ENCODE measurements at places on chromosomes 5 and 9.
A peak's percentile ranks its signal among the peaks of the same experiment; 100 is the strongest.

GRCh38 chr9:28650327-28650726 is 1077.0 kb upstream of the C9orf72 start:
- DNase-seq: no peak

DNA sequence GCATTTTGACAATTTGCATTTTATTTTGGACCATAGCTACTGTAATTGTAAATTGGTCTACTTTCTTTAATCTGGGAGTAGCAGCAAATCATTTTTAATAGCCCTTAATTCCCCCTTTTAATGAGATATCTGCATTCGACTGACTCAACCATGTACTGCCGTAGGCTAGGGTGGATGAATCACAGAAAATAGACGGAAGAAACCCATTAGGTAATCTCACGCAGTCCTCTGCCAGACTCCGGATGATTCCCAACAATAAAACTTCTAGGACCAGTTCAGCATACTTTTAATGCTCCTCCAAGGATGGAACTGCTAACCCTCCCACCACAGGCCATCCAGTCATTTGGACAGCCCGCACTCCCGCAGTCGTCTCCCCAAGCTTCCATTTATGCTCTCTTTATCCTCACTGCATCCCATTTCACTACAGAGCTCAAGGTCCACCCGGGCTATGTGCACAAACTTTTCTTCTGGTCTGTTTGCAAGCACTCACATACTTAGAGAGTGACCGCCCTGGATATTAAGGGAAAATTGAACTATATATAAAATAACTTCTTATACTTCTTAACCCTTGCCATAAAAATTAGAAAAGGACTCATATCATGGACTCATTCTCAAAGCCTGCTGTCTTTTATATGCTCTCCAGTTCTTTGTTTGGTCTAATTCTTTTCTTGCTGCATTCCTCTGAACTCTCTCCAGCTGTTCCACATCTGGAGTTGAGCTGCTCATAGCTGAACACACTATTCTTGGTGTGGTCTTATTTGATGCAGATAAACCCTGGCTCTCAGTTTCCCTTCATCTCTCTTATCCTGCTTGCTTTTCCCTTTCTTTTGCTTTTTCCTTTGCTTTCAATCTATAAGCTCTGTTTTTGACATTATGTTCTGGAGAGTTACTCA is 326.6 kb downstream of the ARL15 start:
- peak; percentile 66 for DNase-seq

GRCh38 chr9:83185488-83186154 is 122.7 kb upstream of the RASEF start:
- DNase-seq: no peak

- DNase-seq: no peak
Measured at GRCh38 chr9:127949827-127950512, 12.3 kb upstream of the DPM2 start.

GRCh38 chr9:88759364-88759763 is 224.4 kb downstream of the NXNL2 start:
- peak; percentile 58 for DNase-seq
